ENCODE measurements at places on chromosomes 4 and X.

DNA sequence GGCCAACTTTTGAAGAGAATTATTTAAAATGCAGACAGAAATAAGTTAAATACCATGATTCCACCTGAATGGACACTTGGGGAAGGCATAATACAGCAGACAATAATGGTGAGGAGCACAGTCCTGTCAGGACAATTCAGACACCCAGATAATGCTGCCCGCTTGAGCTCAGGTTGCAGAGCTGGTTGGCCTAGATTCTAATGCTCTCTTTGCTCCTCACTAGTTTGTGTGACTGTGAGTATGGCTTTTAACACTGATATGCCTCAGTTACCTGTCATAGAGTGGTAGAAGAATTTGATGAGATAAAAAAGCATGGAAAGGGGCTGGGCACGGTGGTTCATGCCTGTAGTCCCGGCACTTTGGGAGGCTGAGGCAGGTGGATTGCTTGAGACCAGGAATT lies 62.1 kb downstream of the SH3KBP1 start:
- no peaks in the 10 kb centered on the region for H3K27me3 ChIP-seq
- no peaks in the 10 kb centered on the region for H3K4me1 ChIP-seq

GRCh38 chr4:164935363-164935762 lies 42.1 kb downstream of the TRIM61 start:
- DNase-seq, result no peak
- H3K27me3 ChIP-seq, result peaks cover 18% of the 10 kb centered on the region
- no peak overlapping the region for H3K27ac ChIP-seq
- no peak overlapping the region for H3K4me3 ChIP-seq
- H3K4me1 ChIP-seq, result no peaks in the 10 kb centered on the region

DNA sequence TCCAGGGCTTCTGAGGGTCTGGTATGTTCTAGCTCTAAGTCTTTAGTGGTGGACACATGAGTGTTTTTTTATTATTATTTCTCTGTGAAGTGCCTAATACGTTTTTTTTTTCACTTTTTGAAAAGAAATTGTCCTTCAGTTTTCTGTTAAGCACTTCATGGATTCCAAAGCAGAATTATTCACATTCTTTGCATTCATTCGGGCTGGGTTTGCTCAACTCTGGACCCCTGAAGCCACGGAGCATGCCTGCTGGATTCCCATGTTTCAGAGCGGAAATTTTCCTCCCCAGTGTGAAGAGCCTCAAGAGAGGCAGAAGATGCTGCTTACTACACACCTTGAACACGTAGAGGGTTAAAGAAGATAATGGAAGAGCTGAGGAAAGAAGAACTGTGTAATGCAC lies 107.5 kb downstream of the EGF start:
- H3K27me3 ChIP-seq, result peaks cover 4% of the 10 kb centered on the region
- H3K36me3 ChIP-seq, result no peaks in the 10 kb centered on the region
- no peak overlapping the region for H3K27ac ChIP-seq
- no peak for DNase-seq
- no peak overlapping the region for H3K4me3 ChIP-seq

- H3K27me3 ChIP-seq, result no peaks in the 10 kb centered on the region
- H3K4me3 ChIP-seq, result no peak overlapping the region
- H3K36me3 ChIP-seq, result no peaks in the 10 kb centered on the region
- H3K4me1 ChIP-seq, result no peaks in the 10 kb centered on the region
- no peak for DNase-seq
Measured at GRCh38 chr4:165844161-165844560, 28.9 kb upstream of the TLL1 start.

DNA sequence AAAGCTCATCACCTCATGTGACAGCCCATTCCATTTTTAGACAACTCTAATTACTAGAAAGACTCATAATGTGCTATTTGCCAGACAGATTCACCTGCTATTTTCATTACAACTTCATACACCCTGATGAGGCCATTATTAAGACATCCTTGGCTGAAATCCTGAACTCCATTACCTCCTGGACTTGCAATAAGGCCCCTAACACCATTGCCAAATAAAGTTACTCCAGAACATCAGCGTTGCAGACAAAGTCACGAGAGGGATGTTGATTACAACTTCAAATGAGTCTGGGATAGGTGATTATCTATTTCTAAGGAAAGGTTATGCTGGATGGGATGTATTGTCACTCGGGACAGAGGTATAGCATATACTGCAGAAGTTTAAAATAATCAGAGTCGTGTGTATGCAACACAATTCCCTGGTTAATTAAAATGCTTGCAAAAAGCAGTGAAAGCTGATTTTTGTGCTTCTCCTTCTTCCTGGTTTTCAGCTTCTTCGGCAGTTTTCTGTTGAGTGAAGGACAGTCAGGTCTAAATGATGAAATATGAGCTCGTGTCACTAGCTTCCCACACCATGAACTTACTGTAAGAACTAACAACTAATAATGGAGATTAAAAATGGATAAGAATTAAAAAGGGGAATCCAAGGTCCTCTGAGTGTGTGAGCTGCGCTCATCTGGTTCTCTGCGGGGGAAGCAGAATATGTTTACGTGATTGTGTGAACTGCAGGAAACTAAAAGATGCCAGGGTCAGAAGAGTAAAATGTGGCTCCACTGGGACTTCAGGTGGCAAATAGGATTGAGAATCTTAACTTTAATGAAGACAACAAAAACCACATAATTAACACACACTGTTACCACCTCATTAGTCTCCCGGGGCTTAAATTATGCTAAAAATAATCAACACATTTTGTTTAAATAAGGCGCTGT lies 17.6 kb upstream of the SOD3 start:
- no peaks in the 10 kb centered on the region for H3K4me1 ChIP-seq
- H3K27ac ChIP-seq, result no peak overlapping the region
- H3K4me3 ChIP-seq, result no peak overlapping the region

- no peaks in the 10 kb centered on the region for H3K4me1 ChIP-seq
- H3K36me3 ChIP-seq, result no peaks in the 10 kb centered on the region
- no peak for DNase-seq
- no peaks in the 10 kb centered on the region for H3K27me3 ChIP-seq
Measured at GRCh38 chr4:110660755-110661154, 37.9 kb upstream of the PITX2 start.

DNA sequence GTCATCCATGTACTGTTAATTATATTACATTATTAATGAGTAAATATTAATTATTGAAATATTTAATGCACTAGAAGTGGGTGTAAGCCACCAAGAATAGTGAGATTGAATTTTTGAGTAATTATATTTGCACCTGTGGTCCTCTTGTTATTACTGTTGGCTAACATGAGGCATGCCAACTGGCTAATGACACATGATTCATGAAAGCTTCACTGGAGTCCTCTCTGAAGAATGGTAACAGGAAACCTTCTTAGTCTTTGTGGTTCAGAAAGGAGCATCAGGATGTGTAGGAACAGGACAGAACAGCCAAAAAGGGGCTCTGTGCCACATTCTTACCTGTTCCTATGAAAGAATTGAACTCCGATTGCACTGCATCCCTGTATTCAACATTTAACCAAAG lies 65.2 kb downstream of the SLC4A4 start:
- no peaks in the 10 kb centered on the region for H3K4me1 ChIP-seq
- H3K27me3 ChIP-seq, result no peaks in the 10 kb centered on the region
- H3K27ac ChIP-seq, result no peak overlapping the region
- no peak overlapping the region for H3K4me3 ChIP-seq
- no peak for DNase-seq

- H3K4me3 ChIP-seq, result no peak overlapping the region
- H3K4me1 ChIP-seq, result no peaks in the 10 kb centered on the region
Measured at GRCh38 chr4:82713856-82714255, 84.7 kb downstream of the SCD5 start.

GRCh38 chr4:22416403-22416802 lies 99.5 kb downstream of the ADGRA3 start:
- no peak overlapping the region for H3K27ac ChIP-seq
- H3K27me3 ChIP-seq, result no peaks in the 10 kb centered on the region
- no peaks in the 10 kb centered on the region for H3K4me1 ChIP-seq
- H3K4me3 ChIP-seq, result no peak overlapping the region

GRCh38 chr4:101074326-101074725 lies 273.0 kb downstream of the PPP3CA start:
- H3K4me3 ChIP-seq, result no peak overlapping the region
- no peak overlapping the region for H3K27ac ChIP-seq
- no peaks in the 10 kb centered on the region for H3K4me1 ChIP-seq
- H3K36me3 ChIP-seq, result no peaks in the 10 kb centered on the region

- no peak overlapping the region for H3K4me3 ChIP-seq
- DNase-seq, result no peak
- no peak overlapping the region for H3K27ac ChIP-seq
- H3K36me3 ChIP-seq, result no peaks in the 10 kb centered on the region
Measured at GRCh38 chr4:30945586-30945985, 225.4 kb downstream of the PCDH7 start.

DNA sequence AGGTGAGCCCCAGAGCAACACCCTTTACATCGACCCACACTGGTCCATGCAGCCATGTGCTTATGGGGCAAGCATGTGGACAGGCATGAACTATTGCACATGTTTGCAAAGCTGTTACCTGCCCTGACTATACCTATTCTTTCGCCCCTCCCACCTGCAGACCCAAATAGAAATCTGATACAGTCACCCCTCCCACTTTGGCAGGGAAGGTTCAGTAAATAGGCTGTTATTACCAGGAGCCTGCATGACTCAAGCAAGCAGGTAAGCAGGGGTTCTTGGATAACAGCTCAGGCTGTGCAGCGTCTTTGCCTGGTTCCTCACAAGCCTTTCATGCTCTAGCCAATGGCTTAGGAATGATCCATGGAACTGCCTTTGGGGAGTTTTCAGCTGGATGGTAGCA lies 122.7 kb upstream of the DIPK2B start:
- no peaks in the 10 kb centered on the region for H3K27me3 ChIP-seq
- no peaks in the 10 kb centered on the region for H3K4me1 ChIP-seq
- H3K36me3 ChIP-seq, result no peaks in the 10 kb centered on the region
- H3K4me3 ChIP-seq, result no peak overlapping the region
- no peak overlapping the region for H3K27ac ChIP-seq

GRCh38 chr4:107577743-107578142 lies 142.3 kb downstream of the PAPSS1 start:
- peaks cover 5% of the 10 kb centered on the region for H3K27me3 ChIP-seq
- H3K4me3 ChIP-seq, result no peak overlapping the region
- H3K4me1 ChIP-seq, result no peaks in the 10 kb centered on the region
- H3K36me3 ChIP-seq, result no peaks in the 10 kb centered on the region

GRCh38 chr4:106507440-106507839 lies 138.9 kb upstream of the GIMD1 start:
- no peaks in the 10 kb centered on the region for H3K4me1 ChIP-seq
- no peak for DNase-seq
- H3K4me3 ChIP-seq, result no peak overlapping the region
- no peaks in the 10 kb centered on the region for H3K27me3 ChIP-seq

GRCh38 chr4:26388671-26389070 lies 67.9 kb downstream of the RBPJ start:
- H3K36me3 ChIP-seq, result peaks cover 20% of the 10 kb centered on the region
- H3K4me3 ChIP-seq, result no peak overlapping the region
- no peaks in the 10 kb centered on the region for H3K4me1 ChIP-seq
- no peaks in the 10 kb centered on the region for H3K27me3 ChIP-seq
- no peak overlapping the region for H3K27ac ChIP-seq
- DNase-seq, result no peak

GRCh38 chr4:75921910-75922309 lies 18.9 kb downstream of the NAAA start:
- DNase-seq, result no peak
- H3K4me3 ChIP-seq, result no peak overlapping the region
- H3K36me3 ChIP-seq, result no peaks in the 10 kb centered on the region

- H3K4me3 ChIP-seq, result no peak overlapping the region
- no peaks in the 10 kb centered on the region for H3K4me1 ChIP-seq
- no peak for DNase-seq
- H3K36me3 ChIP-seq, result no peaks in the 10 kb centered on the region
- no peak overlapping the region for H3K27ac ChIP-seq
Measured at GRCh38 chrX:14352511-14352910, 176.8 kb upstream of the GLRA2 start.

- no peaks in the 10 kb centered on the region for H3K27me3 ChIP-seq
- H3K4me1 ChIP-seq, result no peaks in the 10 kb centered on the region
- H3K36me3 ChIP-seq, result no peaks in the 10 kb centered on the region
Measured at GRCh38 chr4:91198951-91199350, 1071.8 kb downstream of the CCSER1 start.

DNA sequence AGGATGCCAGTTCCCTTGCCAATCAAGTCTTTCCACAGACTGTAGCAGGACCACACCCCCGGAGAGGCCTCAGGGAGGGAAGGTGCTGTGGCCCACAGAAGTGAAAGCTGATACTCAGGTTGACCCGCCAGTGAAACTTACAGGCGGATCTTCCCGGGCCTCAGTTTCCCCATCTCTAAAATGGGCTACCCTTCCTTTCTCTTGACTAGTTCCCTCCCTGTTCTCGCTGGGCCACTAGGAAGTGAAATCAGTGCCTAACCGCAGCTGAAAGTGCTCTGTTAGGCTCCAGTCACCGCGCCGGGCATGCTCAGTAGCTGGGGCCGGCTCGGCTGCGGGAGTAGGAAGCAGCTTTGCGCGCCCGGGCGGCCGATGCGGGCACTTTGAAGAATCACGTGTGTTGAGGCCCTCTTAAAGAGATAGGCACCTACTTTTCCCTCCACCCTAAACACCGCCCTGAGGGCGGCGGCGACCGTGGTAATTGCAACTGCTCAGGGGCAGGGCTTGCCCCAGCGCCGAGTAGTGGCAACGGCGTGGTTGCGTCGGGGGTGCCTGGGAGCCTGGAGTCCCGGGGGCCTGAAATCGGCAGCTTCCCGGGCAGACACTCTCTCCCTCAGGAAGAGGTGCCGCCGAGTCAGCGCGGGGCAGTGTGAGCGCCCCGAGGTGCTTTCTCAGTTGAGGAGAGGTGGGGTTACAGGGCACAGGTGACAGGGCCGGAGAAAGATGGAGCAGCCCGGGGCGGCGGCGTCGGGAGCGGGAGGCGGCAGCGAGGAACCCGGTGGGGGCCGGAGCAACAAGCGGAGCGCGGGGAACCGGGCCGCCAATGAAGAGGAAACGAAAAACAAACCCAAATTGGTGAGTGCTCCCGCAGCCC lies at the start of gene DIAPH2:
DIAPH2 (plus strand) TSS at position 504 of the 871 bp plus-strand sequence.
- no peaks in the 10 kb centered on the region for H3K36me3 ChIP-seq
- H3K27ac ChIP-seq, result no peak within 1 kb of the TSS
- no peak for DNase-seq
- no peaks in the 10 kb centered on the region for H3K4me1 ChIP-seq
- no peaks in the 10 kb centered on the region for H3K27me3 ChIP-seq
- H3K4me3 ChIP-seq, result no peak within 1 kb of the TSS

DNA sequence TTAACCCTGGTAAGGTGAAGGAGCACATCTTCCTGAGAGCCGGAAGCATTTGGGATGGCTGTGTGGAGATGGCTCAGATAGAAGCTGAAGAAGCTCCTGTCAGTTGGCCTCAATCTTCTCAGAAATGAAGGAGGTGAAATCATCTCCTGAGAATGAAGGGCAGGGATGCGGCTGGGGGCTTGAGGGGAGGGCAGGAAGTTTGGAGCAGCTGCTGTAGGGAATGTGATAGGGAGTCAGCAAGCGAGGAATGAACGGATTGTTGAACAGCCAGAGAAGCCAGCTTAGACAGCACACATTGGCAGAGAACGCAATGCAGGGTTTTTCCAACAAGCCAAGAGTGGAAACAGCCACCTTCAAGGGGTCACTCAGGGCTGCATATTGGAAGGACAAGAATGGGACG lies 10.0 kb downstream of the KCNE5 start:
- H3K27me3 ChIP-seq, result no peaks in the 10 kb centered on the region
- no peaks in the 10 kb centered on the region for H3K36me3 ChIP-seq
- no peak overlapping the region for H3K4me3 ChIP-seq
- H3K4me1 ChIP-seq, result no peaks in the 10 kb centered on the region
- DNase-seq, result no peak

GRCh38 chrX:22516893-22517292 lies 244.2 kb downstream of the CBLL2 start:
- H3K27ac ChIP-seq, result no peak overlapping the region
- H3K4me1 ChIP-seq, result no peaks in the 10 kb centered on the region
- no peak for DNase-seq

Measured in K562 (cell line).